ENCODE measurements at places on chromosomes 1 and 21. TPM values are rescaled to one million over a fixed set of nuclear protein-coding genes. Genes with fewer than 3 reads are reported as not detected.

SPRR2F gene
- total RNA-seq: not detected

GPR3 gene
- total RNA-seq: 2.8 TPM

IQGAP3 gene
- 38.8 TPM for total RNA-seq

RAD54L gene
- total RNA-seq: 28.9 TPM

MYOG gene
- total RNA-seq: not detected

LEMD1 gene
- 11.9 TPM for total RNA-seq

PPIAL4G gene
- not detected for total RNA-seq

TMEM79 gene
- total RNA-seq: 6.3 TPM

SELE gene
- total RNA-seq: not detected

GRCh38 chr1:7265771-7266371 lies 480.6 kb downstream of the CAMTA1 start:
- peak; percentile 98 for DNase-seq

DNA sequence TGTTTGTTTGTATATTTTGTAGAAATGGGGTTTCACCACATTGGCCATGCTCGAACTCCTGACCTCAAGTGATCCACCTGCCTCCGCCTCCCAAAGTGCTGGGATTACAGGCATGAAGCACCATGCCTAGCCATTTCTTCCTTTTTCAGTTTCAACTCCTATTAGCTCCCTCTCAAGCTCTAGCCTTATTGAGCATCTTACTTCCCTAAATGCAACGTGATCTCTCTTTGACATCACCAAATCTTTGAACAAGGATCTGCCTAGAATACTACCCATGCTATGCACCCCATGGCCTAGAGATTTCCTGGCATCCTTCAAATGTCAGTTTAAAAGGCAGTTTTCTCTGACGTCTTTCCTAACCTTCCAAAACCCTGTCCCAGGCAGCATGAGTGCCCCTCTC lies 91.1 kb upstream of the NR5A2 start:
- DNase-seq: no peak

- no peak for DNase-seq
Observed at GRCh38 chr1:70910013-70910412, 137.6 kb downstream of the PTGER3 start.

DNA sequence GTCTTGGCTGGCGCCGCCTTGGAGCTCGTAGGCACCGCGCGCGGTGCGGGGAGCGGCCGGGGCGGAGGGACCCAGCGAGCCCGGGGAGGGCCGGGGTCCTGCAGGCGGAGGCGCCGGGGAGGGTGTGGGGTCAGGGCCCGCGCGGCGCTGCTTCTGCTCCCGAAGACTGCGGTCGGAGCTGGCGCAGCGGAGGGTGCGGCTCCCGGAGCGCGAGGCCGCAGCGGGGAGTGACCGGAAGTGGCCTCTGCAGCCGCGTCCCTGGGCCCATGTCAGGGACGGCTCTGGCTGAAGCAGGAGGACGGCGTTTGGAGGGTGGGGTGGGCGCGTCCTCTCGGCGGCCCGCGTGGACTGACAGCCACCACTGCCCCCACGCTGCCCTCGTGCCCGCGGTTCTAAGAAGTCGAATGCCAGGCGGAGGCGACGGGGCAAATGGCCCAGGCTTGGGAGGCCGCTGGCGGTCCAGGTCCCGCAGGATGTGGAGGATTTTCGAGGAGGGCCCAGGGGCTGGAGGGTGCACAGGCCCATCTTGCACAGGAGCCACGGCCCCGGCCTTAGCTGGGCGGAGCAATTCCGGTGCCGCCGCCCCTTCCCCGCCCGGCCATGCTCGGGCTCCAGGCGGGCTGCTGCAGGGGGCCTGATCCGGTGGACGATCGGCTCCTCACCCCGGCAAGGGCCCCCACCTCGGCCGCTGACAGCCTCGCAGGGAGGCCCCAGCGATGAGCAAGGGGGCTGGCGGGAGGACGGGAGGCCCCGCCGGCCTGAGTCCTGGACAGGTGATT lies 7.7 kb upstream of the ZNF669 start:
- no peak for DNase-seq

DNA sequence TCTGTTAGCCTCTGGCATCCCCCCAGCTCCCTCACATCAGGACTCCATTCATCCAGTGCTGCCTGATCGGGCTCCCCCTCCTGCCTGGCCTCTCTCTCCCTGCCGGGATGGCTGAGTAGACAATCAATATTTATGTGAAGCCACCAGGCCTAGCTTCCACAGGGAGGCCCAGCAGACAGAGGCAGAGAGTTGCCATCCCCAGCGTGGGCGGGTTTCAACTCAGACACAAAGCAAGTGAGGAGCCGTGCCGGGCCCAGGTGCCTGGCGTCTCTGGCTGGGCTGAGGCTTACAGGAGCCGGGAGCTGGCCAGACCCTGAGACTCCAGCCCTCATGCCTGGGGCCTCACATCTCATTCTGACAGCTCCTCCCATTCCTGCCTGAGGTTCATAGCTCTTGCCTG lies 34.5 kb upstream of the ATP2B4 start:
- no peak for DNase-seq

DNA sequence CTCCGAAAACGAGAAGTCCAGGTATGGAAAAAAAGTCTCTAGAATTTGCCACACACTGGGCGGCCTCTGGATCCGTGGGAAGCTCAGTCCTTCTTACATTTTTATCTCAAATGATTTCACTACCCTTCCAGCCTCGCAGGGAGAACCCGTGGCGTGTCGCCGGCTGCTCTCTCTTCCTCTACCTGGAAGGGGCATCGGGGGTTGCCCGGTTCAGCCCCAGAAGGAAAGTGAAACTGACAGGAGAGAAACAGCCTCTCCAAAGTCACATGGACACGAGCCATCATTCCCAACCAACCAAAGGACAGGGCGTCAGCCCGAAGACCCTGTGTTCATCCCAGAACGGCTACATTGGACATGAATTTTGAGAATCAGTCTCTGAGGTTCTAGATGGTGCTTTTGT lies 182.5 kb downstream of the ADSS2 start:
- DNase-seq: no peak

DNA sequence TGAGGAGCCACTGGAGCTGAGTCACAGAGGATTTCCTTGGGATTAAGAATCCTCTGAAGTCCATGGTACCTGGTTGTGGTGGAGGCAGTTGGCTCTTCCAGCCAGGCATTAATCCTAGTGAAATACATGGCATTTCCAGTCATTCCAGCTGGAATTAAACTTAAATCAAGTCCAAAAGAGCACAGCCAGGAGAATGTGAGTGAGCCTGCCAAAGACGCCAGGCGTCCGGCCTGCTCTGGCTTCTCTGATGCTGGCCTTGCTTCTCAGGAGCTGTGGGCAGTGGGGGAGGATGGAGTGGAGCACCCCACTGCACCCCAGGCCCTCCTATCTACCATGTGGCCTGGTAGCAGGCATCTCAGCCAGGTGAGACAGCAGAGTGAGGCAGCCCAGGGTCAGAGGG lies 23.4 kb upstream of the TENT5C start:
- no peak for DNase-seq

DNA sequence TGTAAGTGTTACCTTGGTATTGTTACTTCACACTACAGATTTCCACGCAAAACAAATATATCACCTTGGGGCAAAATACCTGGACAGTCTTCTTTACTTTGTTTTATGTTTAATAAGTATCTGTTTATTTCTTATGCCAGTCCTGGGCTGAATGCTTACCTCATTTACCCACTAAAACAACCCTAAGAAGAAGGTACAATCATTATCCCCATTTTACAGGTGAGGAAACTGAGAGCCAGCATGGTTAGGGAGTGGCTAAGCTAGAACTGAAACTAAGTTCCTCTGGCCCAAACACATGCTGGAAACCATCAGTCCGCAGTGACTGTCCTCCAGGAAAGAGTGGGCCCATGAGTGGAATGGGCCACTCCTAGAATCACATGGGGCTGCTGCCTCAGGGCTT lies 13.0 kb upstream of the GUCA2B start:
- DNase-seq: no peak

GRCh38 chr1:205045146-205045545 lies 2.1 kb downstream of the CNTN2 start:
- DNase-seq: no peak

GRCh38 chr1:229836324-229836723 lies 210.3 kb downstream of the URB2 start:
- no peak for DNase-seq

- no peak for DNase-seq
Observed at GRCh38 chr1:243447347-243447746, 191.5 kb downstream of the SDCCAG8 start.
